Fibroblast of pulmonary artery (primary cell): ENCODE measurements at places on chromosomes 13 and 19.

GRCh38 chr13:30971575-30971974, 39.1 kb downstream of the TEX26 start:
- peak; percentile 49 for DNase-seq

DNA sequence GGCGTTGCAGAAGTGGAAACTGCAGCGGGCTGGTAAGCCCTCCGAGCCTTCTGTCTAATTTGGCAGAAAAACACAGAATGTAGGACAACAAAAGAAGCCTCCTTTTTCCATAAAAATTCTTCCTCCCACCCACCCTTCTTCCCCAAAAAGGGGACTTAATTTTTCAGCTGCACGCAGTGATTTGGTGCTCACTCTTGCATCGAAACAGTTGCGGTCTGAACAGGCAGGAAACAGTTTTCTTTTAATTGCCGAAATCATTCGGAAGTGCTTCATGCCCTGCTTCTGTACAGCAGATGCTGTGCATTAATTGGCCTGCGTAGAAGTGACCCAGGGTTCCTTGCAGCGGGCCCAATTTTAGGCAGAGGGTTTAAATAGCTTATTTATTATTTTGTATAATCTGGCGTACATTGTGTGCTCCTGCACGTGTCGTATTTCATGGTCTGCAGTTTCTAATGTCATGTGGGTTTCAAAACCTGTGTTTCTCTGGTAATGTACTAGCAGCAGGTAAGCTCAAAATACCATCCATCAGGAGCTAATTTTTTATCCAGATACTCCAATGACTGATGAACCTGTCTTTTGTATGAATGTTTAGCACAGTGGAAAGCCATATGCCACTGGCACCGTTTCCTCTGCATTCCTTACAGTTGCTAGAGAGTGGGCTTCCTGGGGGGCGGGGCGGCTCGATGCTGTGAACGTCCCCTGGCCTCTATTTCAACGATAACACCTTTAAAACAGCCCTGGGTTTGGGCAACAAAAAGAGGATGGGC, 66.6 kb downstream of the GGACT start:
- no peak for DNase-seq

DNA sequence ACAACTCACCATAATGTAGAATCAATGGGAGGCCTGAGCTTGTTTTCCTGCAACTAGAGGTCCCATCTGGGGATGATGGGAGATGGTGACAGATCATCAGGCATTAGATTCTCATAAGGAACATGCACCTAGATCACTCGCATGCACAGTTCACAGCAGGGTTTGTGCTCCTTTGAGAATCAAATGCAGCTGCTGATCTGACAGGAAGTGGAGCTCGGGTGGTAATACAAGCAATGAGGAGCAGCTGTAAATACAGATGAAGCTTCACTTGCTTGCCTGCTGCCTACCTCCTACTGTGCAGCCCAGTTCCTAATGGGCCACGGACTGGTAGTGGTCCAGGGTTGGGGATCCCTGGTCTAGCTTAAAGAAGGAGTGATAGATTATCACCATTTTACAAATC, 33.0 kb downstream of the KPNA3 start:
- DNase-seq = no peak

DNA sequence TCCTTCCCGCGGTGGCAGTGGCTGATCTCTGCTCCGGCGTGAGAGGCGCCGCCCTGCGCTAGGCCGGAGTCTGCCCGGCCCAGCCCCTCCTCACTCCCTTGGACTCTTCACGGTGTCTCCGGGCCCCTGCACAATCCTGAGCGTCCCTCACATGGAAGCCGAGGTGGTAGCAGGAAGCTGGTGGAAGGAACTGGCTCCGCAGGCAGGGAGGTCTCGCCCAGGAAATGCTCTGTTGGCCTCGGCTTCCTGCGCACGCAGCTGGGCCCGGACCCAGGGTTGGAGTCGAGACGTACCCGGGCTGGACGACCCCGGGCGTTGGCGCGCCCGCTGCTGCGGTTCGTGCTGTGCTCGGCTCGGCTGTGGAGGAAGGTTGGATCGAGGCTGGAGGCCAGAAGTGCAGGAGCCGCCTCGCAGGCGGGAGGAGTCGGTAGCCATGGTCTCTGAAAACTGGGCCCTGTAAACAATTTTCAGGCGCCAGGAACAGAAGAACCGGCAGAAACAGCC, 46.3 kb downstream of the ZNF724 start:
- no peak for DNase-seq

DNA sequence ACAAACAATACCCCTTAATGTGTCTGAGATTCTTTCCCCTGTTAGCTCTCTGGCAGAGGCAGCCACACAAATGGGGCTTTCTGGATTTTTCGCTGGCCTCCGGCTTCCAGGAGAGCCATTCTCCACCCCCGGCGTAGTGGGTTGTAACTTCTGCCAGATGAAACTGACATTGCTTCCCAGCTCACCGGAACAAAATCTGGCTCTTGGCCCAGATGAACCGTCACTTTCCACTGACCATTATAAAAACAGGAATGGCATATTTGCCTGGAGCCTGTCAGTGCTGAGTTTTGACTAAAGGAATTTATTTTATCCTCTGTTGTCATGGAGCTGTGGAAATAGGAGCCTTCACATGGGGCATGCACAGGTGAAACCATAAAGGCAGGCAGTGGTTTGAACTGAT, 120.6 kb upstream of the GPR12 start:
- DNase-seq = peak; percentile 41

- DNase-seq = peak; percentile 90
These were observed 27.2 kb downstream of the PBX4 start for GRCh38 chr19:19591133-19591825.

DNA sequence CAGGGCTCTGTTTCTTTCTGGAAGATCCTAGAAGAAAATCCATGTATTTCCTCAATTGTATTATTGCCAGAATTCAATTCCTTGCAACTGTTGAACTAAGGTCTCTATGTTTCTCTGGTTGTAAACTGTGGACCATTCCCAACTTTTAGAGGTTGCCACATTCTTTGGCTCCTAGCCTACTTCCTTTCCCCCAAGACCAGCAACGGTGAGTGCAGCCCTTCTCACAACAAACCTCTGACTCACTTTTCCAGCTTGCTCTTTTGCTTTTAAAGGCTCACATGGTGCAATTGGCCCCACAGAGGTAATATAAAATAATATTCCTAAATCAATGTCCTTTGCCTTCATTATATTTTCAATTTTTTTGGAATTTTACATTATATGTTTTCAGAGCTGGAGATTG, 371.3 kb downstream of the SLITRK5 start:
- DNase-seq = no peak

DNA sequence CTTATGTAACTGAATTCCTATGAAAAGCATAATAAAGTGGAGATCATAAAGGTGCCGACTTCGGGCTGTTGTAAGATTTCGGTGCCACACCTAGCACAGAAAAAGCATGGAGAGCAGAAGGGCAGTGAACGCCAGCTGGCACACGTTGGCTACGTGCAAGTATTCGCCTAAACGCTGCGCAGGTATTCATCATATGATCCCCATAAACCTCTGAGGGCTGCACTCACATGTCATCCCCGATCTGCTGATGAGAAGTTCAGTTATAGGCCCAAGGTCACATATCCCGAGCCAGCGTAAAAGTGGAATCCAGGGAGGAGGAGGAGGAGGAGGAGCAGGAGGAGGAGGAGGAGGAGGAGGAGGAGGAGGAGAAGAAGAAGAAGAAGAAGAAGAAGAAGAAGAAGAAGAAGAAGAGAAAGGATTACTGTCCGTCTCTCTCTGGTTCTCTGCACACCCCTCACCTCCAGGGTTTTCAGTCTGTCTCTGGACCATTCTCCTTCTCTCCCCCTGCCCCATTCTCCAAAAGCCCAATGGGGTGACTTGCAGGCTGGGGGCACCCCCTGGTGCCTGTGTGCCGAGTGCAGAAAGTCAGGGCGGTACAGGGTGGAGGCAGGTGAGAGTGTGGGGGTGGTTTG, 18.6 kb upstream of the CYP2S1 start:
- no peak for DNase-seq

GRCh38 chr19:40355975-40356680, 7.6 kb downstream of the PLD3 start:
- no peak for DNase-seq

GRCh38 chr19:42281827-42282762, 13.0 kb downstream of the CIC start:
- peak; percentile 60 for DNase-seq

GRCh38 chr19:58416604-58417003, 8.2 kb downstream of the ZNF584 start:
- DNase-seq = no peak

DNA sequence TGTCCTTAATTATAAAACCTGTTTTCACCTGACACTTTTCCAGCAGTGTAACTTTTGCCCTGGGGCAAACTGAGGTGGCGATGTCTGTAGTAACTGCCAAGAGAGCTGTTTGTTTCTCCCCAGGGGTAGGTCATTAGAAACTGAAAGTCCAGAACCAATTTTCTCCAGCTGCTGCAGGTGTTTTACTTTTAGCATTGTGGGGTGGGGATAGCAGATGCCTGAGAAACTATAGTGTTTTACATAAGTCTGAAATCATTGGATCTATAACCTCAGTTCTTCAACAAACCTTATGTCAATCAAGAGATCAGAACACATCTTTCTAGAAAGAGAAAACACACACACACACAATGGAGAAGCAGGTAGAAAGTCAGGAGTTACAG, 92.7 kb downstream of the LHFPL6 start:
- no peak for DNase-seq

DNA sequence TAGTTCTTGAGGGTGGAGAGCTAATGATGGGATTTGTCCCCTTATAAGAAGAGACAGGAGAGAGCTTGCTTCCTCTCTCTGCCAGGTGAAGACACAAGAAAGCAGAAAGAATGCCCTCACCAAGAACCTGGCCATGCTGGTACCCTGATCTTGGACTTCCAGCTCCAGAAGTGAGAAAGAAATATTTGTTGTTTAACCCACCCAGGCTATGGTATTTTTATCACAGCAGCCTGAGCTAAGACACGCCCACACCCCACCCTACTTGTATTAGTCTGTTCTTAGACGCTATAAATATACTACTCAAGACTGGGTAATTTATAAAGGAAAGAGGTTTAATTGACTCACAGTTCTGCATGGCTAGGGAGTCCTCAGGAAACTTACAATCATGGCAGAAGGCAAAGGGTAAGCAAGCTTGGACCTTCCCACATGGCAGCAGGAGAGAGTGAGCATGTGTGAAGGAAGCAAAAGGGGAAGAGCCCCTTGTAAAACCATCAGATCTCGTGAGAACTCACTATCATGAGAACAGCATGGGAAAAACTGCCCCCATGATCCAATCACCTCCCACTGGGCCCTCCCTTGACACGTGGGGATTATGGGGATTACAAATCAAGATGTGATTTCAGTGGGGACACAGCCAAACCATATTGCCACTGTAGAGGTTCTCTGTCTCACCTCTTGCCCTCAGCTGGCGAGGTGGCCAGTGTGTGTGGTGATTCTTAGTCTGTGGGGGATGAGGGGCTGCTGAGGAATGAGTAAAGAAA, 57.4 kb upstream of the RCBTB2 start:
- DNase-seq = no peak

DNA sequence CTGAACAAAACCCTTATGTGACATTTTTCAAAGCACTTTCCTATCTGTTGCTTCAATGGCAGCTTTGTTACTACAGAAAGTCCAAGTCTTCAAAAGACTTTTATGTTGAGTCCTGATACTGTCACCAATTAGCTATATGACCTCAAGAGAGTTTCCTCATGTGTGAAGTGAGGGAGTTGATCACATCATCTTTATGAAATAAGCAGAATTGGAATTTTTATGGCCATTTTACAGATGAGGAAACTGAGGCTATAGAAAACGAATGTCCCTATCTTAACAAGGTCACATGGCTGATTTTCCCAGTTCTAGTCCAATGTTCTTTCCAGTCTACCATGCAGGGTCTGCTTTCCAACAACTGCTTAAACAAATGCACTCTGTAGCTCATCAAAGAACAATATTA, 2.6 kb downstream of the TNFRSF19 start:
- no peak for DNase-seq
